ENCODE measurements at places on chromosomes 1 and 21. TPM values are rescaled to one million over a fixed set of nuclear protein-coding genes. Genes with fewer than 3 reads are reported as not detected.

The ZNF436 gene
- 8.0 TPM for total RNA-seq

The FHAD1 gene
- total RNA-seq, result 0.43 TPM

The S100A7A gene
- not detected for total RNA-seq

The CATSPERE gene
- total RNA-seq, result under 0.01 TPM

The ATP6V1G3 gene
- total RNA-seq, result not detected

The SYTL1 gene
- 27.6 TPM for total RNA-seq

The AK5 gene
- 25.0 TPM for total RNA-seq

The TMCC2 gene
- 5.0 TPM for total RNA-seq

The SYT2 gene
- total RNA-seq, result not detected

The OR6K3 gene
- total RNA-seq, result not detected

The LRRC38 gene
- not detected for total RNA-seq

The CYP4B1 gene
- total RNA-seq, result not detected

The AMY1A gene
- not detected for total RNA-seq

The GJA5 gene
- 2.7 TPM for total RNA-seq

DNA sequence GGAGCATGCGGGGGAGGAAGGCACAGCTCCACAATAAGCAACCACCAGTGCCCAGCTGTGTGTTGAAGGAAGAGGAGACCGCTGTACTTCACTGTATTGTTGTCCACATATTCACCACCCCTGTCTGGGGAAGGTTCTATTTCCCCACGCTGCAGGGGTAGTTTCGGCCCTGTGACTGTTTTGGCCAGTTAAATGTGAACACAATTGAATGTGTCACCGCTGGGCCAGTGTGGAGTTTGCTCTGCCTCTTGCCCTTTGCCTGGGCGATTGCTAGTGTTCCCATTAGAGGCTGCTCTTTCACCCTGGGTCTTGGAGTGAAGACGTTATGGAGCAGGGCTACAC lies 32.6 kb downstream of the UBE4B start:
- DNase-seq, result peak; percentile 18

GRCh38 chr1:40930174-40930964 lies 49.1 kb upstream of the CTPS1 start:
- no peak for DNase-seq

DNA sequence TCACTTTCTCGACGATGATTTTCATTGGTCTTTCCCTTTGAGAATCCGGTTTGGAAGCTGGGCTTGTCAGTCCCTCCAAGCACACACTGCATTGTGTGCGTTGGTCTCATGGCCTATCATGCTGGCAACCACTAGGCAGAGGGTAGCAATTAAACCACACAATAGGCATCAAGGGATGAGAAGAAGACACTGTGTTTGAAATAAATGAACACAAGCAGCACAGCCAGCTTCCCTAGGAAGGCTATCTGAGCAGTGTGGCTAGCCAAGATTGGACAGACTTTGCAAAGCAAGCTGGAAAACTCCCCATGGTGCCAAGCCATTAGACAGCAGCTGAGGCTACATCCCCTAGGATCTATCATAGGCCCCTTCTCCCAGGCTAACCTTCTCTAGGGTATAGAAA lies 288.7 kb downstream of the NUF2 start:
- no peak for DNase-seq

- no peak for DNase-seq
Measured at GRCh38 chr1:8239039-8239305, 78.9 kb upstream of the SLC45A1 start.

GRCh38 chr1:174157157-174157806 lies 2.0 kb upstream of the RABGAP1L start:
- DNase-seq, result no peak

- no peak for DNase-seq
Measured at GRCh38 chr1:117656202-117656641, 50.4 kb downstream of the TENT5C start.

GRCh38 chr1:77399250-77400086 lies 117.6 kb downstream of the AK5 start:
- DNase-seq, result no peak

- DNase-seq, result no peak
Measured at GRCh38 chr21:36587388-36587787, 107.5 kb upstream of the CLDN14 start.

DNA sequence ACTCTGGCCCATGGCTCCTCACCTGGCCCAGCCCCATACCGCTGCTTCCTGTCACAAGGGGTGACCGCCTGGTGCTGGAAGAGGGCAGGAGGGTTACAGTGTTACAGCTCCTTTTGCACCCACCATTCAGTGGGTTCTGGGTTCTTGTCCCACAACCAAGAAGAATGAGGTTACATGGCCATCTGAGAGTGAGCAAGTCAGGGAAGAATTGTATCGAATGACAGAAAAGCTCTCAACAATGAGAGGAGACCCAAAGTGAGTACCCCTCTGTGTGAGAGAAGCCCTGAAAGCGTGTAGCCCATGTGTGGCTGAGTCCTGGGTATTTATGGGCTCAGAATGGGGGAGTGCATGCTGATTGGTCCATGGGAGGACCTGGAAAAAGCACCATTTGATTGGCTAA lies 888.5 kb downstream of the ADGRL2 start:
- no peak for DNase-seq

DNA sequence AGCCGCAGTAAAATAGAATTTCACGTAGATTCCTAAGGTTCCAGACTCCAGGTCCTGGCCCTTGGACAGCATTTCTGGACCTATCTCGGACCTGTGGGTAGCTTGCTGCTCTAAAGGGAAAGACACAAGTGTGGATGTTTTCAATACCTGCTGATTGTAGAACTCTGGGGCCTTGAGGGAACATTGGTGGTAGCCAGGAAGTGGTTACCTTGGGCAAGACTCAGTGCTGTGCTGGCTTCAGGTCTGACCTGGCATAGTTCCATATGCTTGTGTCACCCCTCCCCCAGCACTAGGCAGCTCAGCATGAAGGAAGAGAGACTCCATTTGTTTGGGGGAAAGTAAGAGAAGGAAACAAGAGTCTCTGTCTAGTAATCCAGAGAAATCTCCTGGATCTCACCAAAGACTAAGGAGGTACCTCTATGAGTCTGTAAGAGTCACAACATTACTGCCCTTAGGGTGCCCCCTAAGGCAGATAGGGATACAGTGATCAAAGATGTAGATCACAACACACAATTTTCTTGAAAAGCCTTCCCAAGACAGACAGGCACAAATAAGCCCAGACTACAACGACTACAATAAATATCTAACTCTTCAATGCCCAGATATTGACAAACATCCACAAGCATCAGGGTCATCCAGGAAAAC lies 398.8 kb downstream of the TGFB2 start:
- DNase-seq, result no peak

GRCh38 chr1:201676197-201676596 lies 137.3 kb downstream of the NAV1 start:
- no peak for DNase-seq

GRCh38 chr1:15222653-15223303 lies 24.2 kb upstream of the FHAD1 start:
- no peak for DNase-seq

GRCh38 chr1:44501047-44501890 lies 96.2 kb downstream of the RNF220 start:
- no peak for DNase-seq

DNA sequence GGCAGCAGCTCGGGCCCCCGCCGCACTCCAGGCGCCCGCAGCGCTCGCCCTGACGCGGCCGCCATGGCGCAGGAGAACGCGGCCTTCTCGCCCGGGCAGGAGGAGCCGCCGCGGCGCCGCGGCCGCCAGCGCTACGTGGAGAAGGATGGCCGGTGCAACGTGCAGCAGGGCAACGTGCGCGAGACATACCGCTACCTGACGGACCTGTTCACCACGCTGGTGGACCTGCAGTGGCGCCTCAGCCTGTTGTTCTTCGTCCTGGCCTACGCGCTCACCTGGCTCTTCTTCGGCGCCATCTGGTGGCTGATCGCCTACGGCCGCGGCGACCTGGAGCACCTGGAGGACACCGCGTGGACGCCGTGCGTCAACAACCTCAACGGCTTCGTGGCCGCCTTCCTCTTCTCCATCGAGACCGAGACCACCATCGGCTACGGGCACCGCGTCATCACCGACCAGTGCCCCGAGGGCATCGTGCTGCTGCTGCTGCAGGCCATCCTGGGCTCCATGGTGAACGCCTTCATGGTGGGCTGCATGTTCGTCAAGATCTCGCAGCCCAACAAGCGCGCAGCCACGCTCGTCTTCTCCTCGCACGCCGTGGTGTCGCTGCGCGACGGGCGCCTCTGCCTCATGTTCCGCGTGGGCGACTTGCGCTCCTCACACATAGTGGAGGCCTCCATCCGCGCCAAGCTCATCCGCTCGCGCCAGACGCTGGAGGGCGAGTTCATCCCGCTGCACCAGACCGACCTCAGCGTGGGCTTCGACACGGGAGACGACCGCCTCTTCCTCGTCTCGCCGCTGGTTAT lies 2.8 kb downstream of the KCNJ9 start:
- no peak for DNase-seq

DNA sequence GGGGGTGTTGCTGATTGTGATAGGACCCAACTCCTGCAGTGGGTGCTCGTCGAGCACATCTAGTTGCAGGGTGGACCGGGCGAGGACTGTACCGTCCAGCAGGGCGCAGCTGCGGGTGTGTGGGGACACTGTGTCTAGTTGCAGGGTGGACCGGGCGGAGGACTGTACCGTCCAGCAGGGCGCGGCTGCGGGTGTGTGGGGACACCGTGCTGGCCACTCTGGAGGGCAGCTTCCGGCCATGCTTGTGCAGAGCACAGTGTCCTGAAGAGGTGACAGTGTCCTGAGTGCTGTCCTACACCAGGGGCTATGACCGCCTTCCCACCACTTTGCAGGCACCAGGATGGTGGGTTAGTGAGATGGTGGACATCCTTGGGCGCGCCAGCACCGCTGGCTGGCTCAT lies 4.6 kb upstream of the TRPM2 start:
- DNase-seq, result no peak
